Right renal cortex interstitium (tissue), 3 donors: ENCODE measurements at places on chromosomes 13 and 19.

- DNase-seq: no peak
These were observed 205.3 kb downstream of the HS6ST3 start for GRCh38 chr13:96294930-96295881.

DNA sequence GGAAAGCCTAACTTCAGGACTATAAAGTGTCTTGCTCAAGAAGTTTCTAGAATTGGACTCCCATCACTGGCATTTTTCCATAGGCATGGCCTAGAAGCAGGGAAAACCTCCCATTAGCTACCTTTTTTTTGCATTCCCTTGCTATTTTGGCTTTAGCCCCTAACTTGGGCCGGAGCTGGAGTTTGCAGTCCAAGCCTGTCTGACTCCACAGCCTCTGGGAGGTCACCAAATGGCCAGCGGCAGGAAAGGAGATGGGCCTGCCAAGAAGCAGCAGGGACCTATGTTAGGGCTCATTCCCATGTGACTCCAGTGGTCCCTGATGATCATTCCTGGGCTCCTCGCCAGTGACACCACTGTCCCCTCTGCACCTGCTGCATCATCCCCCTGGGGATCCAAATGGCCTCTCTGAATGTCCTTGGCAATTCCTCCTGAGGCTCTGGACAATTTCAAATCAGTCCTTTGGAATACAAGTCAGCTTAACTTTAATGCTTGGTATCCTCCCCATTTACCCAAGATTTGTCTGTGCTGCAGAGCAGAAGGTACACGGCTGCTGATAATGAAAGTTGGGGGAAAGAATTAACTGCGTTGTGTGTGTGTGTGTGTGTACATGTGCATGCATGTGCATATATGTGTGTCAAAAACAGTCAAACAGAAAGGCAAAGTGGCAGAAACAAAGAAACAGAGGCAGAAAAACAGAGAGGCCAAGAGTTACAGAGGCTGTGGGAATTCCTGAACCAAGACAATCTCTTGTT, 69.8 kb upstream of the SERP2 start:
- DNase-seq: no peak

GRCh38 chr19:6034512-6034911, 56.6 kb upstream of the RANBP3 start:
- DNase-seq: no peak

GRCh38 chr19:35755131-35755549, 1.7 kb downstream of the HSPB6 start:
- DNase-seq: no peak

GRCh38 chr13:113995051-113995601, 21.2 kb upstream of the C13orf46 start:
- no peak for DNase-seq

DNA sequence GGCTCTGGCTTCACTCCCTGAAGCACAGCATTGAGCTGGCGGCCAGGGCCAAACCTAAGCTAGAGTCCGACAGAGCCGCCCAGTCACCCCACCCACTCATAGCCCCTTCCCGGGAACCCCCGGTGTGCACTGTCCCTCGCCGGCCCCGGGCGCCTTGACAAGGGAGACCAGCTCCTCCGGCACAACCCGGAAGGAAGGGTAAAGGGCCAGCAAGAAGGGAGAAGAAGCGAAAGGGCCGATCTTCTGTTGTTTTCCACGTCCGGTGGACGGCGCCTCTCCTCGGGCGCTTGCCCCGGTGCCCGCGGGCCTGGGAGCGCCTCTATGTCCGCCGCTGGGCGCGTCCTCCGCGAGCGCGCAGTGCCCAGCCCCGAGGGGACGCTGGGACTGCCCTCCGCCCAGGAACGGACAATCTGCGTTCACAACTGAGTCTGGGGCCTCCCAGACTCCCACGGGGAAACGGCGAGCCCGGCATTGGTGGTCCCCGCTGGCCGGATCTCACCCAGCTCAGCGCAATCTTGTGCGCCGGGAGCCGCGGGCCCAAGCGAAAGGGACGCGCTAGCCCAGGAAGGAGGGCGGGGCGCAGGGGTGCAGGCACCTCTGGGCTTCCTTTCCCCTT, 172.5 kb upstream of the MIR17HG start:
- DNase-seq: no peak

- no peak for DNase-seq
These were observed 121.3 kb downstream of the KCTD12 start for GRCh38 chr13:76764916-76765315.

DNA sequence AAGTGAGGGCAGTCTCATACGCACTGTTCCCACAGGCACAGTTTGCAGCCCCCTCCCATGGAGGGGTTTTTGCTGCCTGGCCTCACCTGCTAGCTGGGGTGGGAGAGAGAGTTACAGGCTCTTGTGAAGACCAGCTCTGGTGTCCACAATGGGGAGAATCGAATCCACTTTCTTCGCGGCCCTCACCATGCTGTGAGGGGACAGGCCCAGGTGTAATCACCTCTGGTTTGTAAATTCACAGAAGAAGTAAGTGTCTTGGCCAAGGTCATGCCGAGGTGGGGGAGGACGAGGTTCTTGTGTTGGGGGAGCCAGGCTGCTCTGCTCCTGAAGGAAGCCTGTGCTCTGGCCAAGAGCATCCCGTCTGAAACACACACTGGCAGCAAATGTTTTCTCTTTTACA, 39.5 kb downstream of the TEX29 start:
- no peak for DNase-seq

DNA sequence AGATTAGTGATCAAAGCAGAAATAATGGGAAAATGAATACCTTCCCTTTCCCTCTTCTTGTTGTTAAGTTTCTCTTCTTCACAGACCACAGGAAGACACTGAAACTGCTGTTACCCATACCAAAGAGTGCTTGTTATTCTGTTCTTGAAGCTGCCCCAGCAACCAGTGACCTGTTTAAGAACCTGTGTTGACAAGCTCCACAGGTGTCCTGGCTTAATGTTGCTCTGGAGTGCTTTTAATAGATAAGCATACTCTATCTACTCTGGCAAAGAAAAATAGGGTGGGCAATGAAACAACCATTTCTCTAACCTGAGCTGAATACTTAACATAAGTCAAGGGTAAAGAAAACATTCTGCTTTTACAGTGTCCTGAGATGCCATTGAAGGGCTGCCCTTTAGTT, 506.7 kb upstream of the GPC6 start:
- no peak for DNase-seq

- no peak for DNase-seq
These were observed 82.4 kb upstream of the IRS2 start for GRCh38 chr13:109868578-109869311.

GRCh38 chr19:37251308-37252229, 33.6 kb downstream of the ZNF383 start:
- peak; percentile 72 for DNase-seq

- no peak for DNase-seq
These were observed 112.2 kb downstream of the SLITRK5 start for GRCh38 chr13:87783366-87783765.

- DNase-seq: no peak
These were observed 16.2 kb downstream of the TEX29 start for GRCh38 chr13:111336666-111337065.

GRCh38 chr13:104170980-104171555, 1104.9 kb upstream of the SLC10A2 start:
- no peak for DNase-seq

- DNase-seq: no peak
These were observed 12.2 kb downstream of the PODNL1 start for GRCh38 chr19:13926010-13926409.

GRCh38 chr13:110597041-110597689, 18.2 kb upstream of the NAXD start:
- DNase-seq: no peak

DNA sequence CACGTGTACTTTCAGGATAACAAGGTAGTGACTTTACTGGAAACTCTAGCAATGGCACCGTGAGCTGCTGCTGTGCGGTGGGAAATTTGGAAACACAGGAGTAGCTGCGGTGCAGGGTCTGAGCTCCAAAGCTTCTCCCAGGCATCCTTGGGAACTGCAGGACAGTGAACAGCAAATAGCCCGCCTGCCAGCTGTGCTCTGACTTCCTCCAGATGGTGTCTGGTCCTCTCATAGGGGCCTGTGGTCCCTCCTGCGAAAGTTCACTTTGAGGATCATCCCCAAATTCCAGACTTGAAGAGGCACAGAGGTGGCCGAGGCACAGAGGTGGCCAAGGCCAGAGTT, 287.3 kb upstream of the MAB21L1 start:
- DNase-seq: no peak

- no peak for DNase-seq
These were observed 21.7 kb upstream of the LAMP1 start for GRCh38 chr13:113275387-113275786.

GRCh38 chr13:59568306-59568705, 595.4 kb downstream of the DIAPH3 start:
- no peak for DNase-seq

DNA sequence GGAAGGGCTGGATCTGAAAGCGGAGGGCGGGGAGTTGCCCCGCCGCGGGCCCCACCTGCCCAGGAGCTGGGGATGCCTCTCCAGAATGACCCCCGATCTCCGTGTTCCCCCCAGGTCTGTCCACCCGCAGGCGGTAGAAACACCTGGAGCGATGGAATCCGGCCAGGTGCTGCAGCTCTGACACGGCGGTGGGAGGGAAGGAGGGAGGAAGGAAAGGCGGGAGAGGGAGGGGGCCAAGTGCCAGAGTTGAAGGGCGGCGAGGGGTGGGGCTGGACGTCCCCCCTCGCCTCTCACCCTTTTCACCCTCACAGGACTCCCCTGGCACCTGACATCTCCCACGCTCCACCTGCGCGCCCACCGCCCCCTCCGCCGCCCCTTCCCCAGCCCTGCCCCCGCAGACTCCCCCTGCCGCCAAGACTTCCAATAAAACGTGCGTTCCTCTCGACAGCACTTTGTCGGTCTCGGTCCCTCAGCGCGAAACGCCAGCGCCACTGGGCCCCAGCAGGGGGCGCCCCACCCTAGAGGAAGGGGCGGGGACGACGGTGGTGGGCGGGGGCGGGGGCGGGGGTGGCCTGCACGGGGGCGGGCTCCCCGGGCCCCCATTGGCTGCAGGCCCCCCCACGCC, 337 bp upstream of the FXYD7 start:
- no peak for DNase-seq

DNA sequence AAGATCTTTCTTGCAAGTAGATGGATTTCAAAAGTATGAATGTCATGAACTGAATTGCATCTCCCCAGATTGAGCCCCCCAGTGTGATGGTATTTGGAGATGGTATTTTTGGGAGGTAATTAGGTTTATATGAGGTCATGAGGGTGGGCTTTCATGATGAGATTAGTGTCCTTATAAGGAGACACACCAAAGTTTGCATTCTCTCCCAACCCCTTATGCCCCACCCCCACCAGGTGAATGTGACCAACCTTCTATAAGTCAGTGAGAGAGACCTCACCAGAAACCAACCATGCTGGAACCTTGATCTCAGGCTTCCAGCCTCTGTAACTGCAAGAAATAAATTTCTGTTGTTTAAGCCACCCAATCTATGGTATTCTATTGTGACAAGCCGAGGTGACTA, 71.3 kb upstream of the POSTN start:
- DNase-seq: no peak

GRCh38 chr13:86095351-86095750, 296.1 kb upstream of the SLITRK6 start:
- DNase-seq: no peak

GRCh38 chr19:14015524-14016035, 9.5 kb upstream of the RFX1 start:
- no peak for DNase-seq

GRCh38 chr19:47228937-47229675, 1.9 kb downstream of the BBC3 start:
- DNase-seq: no peak

GRCh38 chr13:114339857-114340534, 25.7 kb downstream of the CHAMP1 start:
- no peak for DNase-seq

DNA sequence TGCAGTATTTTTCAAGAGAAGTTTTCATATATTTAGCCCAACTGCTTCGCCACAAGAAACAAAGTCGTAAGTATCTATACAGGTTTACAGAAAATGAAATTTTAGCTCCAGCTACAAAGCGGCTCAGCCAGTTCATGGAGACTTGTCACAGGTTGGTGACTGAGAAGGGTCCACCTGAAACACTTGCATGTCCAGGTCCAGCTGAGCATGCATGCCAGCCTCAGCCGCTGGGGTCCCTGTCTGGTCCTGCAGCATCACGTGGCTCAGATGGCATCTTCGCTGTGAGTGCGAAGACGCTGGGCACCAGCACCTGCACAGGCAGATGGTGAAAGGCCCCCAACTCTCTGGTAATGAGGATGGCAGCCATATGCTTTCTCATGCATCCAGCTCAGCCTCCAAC, 63.8 kb downstream of the SHISA2 start:
- no peak for DNase-seq

DNA sequence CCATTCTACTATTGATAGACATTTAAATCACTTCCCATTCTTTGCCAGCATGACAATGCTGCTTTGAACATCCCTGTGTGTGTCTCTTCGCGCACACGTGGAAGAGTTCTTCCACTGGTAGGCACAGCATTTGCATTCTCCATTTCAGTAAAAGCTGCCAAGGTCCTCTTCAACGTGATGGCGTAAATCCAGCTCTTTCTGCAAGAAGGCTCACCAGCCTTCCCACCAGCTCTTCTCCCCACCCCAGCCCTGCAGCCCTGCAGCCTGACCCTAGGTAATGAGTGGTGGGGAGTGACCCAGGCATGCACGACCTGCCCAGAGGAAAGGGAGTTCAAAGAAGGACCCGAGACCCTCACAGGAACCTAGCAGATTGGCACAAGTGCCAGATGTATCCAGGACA, 31.7 kb upstream of the FFAR2 start:
- no peak for DNase-seq

- no peak for DNase-seq
These were observed 11.8 kb upstream of the HMGB1 start for GRCh38 chr13:30477346-30478195.

DNA sequence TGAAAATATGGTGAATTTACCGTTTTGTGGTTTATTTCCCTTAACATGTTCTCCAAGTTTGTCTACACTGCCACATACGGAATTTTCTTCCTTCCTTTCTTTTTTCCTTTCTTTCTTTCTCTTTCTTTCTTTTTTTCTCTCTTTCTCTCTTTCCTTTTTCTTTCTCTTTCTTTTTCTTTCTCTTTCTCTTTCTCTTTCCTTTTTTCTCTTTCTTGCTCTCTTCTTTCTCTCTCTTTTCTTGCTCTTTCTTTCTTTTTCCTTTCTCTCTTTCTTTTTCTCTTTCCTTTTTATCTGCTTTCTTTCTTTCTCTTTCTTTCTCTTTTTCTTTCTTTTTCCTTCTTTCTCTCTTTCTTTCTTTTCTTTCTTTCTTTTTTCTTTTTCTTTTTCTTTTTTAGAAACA, 1962.3 kb upstream of the PCDH20 start:
- DNase-seq: no peak

DNA sequence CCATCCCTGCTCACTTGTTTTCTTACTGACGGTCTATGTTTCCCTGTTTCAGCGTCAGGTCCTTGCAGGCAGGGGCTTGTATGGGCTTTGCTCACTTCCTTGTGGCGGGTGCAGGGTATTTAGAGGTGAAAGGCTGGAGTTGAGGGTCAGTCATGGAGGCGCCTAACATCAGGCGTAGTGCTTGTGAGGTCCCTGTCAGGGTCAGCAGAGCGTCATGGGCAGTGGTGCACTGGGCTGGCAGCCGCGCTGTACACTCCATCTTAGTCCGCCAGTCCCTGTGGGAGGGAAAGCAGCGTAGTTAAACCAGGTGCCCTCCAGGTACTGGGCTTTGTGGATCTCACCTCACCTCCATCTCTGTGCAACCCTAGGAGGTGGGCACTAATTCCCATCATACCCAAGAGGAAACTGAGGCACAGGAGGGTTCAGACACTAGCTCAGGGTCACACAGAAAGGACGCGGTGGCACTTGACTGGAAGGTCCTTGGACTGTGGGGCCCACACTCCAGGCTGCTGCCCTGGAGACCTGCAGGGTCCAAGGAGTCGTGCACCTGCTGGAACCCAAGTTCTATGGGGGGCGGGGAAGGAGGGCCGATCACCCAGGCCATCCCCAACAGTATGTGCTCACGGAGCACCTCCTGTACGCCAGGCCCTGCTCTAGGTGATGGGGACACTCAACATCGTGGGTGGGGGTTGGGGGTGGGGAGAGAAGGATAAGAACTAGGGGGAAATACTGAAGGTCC, 4.6 kb downstream of the GRAMD1A start:
- no peak for DNase-seq
